ENCODE measurements at places on chromosomes 2 and 18.

GRCh38 chr2:208698114-208698513 lies 291.5 kb downstream of the PTH2R start:
- no peak for DNase-seq

DNA sequence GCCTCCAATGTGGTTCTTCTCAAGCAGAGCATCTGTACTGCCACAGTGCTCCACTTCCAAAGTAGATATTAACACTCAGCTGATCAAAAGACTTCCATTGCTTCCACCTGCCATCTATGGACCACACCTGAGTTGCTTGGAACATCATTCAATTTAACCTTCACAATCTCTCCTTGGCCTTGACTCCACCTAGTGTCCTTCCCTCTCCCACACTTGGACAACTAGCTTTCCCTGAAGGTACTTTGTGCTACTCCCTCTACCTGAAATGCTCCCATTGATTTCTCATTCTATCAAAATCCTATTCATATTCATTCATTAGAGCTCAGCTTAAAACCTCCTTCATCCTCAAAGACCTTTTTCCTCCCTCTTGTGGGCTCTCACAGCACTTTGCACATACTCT lies 48.7 kb downstream of the SOWAHC start:
- DNase-seq = no peak

DNA sequence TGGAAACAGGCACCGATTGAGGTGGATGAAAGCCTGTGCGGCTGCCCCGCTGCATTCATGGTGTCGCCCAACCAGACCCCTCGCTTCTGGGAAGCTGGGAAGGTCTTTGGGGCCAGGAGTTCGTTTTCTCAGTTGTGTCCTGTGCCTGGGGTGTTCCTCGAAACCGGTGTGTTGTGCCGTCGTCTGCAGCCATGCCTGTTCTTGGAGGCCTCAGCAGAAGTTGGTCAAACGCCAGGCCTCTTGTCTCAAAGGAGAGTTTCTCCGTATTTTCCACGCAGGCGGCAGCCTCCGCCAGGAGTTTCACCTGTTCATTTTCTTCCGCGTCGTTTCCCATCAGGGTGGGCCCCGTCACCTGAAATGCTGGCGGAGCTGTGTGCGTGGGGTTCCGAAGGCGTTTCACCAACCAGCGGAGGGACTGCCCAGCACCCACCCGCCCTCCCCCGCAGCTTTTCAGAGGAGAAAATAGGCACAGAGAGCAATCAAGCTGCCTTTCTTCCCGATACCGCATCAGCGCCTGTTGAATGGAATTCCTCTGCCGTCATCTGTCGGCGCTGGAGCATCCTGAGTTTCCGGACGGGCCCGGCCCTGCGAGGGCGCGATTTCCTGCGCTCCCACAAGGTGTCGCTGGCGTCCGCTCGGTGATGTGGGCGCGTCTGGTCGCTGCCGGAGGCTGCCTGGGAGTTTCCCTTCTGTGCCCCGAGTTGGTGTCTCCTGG lies 17.0 kb upstream of the NFATC1 start:
- peak; percentile 74 for DNase-seq

GRCh38 chr18:48952287-48953103 lies 1.7 kb upstream of the SMAD7 start:
- DNase-seq = peak; percentile 79

- peak; percentile 31 for DNase-seq
Measured at GRCh38 chr2:181077128-181077709, 96.8 kb downstream of the UBE2E3 start.

DNA sequence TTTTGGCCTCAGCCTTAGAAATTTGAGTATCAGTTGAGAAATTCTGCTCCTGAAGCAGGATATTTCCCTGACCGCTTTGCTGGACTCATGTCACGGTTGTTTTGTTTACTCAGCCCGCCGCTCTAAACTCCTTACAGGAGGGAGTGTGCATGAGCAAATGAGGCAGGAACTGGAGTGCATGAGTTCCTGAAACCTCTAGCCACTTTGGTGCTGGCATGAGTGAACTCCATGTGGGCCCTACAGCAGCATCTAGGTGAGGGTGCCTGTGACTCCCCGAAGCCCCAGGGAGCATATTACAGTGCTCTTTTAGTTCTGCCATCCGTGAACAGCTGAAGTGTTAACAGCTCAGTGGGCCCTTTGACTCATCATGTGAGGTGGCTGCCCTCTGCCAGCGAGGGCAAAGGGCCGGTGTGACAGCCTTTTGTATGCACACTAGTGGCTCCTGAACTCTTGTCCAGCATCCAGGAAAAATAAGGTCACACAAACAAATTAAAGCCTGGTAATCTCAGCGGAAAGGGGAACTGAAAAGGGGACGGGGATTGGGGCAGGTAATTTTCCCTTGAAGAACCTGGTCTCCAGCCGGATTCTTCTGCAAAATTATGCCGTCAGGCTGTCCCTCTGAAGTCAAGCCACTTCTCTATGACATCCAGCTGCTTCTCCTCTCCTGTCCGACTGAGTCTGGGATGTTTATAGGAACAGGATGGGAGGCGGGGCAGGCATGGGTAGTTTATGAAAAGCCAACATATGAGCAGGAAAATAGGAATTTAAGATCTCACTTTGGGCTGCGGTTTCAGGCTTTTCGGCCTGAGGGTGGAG lies 1668.7 kb downstream of the SUCLG1 start:
- no peak for DNase-seq

- no peak for DNase-seq
Measured at GRCh38 chr2:189260361-189260814, 80.8 kb upstream of the COL5A2 start.

Data from GM06990 (cell line).